NCI-H2227 treated with DMSO at 0.1 percent for 48 hours (cell line): ENCODE measurements at places on chromosomes 6 and 20.

GRCh38 chr20:56451056-56451765 lies 17.2 kb upstream of the RTF2 start:
- no peak for DNase-seq

DNA sequence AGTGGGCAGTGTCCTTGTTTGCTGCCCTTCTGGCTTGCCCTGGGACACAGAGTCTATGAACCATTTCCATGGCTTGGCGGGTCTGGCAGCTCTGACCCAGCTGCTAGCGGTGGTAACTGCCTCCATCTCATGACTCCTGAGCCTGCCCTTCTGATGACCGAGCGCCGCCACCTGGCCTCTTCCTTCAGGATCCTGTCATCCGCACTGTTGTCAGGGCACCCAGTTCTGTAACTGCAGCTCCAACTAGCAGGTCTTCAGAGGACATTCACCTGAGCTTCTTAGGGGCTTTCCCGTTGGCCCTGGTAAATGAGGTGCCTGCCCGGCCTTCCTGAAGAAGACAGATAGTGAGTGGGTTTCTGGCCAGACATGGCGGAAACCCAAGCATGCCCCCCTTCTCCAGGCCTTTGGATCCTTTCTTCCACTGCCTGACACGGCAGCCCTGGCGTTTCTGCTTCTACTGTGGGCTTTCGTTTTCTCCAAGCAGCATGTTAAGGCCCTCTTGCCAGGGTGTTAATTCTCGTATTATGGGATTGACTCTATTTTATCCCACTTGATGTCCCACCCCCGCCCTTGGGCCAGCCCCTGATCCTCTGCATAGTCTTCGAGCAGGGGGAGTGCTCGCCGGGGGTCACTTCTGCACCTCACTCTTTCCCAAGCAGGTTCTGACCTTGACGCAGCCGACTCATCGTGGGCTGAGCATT lies 24.7 kb downstream of the PACSIN1 start:
- peak; percentile 47 for DNase-seq

DNA sequence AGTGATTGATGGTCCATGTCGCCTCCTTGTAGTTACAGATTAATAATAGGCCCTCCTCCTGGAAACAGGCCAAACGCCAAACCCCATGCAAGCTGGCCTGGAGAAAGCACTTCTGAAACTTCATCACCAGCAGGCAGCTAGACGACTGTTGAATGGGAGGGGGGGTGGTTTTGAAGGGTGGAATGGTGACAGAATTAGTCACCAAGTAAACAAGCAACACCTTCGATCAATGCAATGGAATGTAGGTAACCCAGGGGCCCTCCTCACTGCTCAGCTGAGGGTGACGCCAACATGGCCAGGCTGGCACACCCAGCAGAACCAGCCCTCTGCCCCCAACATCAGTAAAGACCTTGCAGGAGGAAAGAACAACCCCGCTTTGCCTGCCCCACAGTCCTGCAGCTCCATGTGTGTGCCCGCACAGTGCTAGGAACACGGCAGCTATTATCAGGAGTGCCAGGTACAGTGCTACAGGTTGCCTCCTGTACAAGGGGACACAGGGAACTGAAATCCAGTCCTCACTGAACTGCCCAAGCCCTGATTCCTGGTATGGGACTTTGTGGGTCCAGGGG lies 2.7 kb downstream of the BCAS1 start:
- peak; percentile 46 for DNase-seq

DNA sequence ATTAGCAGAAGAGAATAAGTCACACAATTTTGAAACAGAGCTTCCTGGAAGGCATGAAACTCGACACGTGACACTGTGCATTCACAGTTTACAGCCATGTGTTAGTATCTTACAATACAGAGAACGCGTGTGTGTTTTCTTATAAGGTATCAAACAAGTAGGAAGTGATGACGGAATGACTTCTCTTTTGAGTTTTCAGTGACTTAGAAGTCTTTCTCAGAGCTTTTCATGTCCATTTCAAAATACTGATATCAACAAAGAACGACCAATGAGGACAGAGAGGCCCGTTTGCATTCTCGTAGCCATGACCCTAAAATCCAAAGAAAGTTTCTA lies 36.6 kb upstream of the DUSP22 start:
- no peak for DNase-seq

DNA sequence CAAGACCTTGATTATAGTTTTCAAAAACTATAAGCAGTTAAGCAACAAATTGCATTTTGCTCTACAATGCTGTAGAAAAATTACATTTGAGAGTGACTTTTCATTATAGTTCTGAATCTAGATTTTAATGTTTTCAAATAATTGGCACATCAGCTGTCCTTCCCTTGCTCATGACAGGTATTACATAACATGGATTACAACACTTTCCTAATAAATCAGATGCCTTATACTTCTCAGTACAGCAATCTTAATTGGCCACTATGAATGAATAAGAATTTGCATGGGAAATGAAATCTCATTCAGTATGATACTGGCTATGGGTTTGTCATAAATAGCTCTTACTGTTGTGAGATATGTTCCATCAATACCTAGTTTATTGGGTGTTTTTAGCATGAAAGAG lies 29.9 kb downstream of the HSF2 start:
- DNase-seq, result no peak

DNA sequence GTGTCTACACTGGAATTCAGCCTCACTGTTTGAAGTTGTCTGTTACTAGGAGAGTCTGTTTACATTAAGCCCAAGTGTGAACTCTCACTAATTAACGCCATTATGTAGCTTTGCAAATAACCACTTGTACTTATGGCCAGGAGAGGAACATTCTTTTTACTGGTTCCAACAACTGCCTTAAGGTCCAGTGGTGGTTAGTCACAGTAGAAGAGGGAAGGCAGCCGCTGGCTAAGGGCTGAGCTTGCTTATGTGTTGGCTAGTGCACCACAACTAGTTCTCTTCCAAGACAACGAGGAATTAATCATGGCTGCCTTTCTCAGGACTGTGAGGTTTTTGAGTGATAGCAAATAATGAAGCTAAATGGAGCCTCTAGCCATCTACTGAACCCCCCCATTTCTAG lies 14.9 kb upstream of the SLC22A23 start:
- DNase-seq, result no peak

DNA sequence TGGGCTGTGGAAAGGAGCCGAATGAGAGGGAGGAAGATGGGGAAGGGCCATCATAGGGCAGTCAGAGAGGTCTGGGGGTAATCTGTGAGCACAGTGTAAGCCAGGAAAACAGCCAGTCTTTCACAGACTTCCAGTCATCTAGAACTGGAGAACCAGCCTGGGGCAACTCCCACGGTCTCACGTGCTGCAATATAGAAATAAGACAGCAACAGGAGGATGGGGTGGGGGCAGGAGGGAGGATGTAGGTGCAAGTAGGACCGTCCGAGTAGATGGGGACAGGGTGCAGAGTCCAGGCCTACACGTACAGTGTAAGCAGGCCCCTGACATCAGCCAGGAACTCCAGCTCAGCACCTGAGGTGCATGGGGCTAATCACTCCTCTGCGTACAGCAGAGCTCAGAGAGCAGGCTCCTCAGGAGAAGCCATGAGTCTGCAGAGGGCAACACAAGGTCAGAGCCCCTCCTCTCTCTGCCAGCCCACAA lies 58.2 kb upstream of the TNFAIP3 start:
- DNase-seq, result no peak

GRCh38 chr20:11891077-11891775 lies 26.5 kb upstream of the BTBD3 start:
- peak; percentile 23 for DNase-seq

DNA sequence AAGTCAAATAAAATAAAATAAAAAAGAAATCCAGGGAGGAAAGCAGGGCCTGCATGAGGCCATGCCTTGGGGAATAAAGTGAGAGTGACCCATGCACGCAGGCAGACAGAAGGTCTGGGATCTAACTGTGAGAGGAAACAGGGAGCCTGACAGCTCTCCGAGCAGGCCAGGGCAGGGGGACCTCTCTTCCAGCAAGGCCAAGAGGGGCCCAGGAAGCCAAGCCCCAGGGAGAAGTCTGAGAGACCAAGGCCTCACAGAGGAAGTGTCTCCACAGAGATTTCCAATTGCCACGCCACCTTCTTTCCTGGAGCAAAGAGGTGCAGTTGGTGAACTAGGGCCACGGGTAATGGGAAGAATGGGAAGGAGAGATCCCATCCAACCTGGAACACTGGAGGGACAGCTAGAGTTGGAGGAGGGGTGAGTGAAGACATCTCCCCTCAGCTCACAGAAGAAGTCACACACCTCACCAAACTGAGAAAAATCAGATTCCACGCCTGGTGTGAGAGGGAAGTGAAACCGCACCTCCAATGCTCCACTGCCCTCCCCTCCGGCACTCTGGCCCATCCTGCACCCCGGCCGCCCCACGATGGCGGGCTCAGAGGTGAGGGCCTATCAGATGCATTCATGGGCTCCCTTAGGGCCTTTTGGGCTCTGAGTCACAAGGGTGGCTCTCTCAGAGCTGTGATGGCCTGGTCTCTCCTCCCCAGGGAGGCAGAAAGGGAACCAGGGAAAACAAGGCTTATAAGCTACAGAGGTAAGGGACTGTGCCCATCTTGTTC lies 25.1 kb upstream of the TAF8 start:
- DNase-seq, result no peak

GRCh38 chr6:93416571-93417420 lies 2.6 kb downstream of the EPHA7 start:
- DNase-seq, result peak; percentile 49

DNA sequence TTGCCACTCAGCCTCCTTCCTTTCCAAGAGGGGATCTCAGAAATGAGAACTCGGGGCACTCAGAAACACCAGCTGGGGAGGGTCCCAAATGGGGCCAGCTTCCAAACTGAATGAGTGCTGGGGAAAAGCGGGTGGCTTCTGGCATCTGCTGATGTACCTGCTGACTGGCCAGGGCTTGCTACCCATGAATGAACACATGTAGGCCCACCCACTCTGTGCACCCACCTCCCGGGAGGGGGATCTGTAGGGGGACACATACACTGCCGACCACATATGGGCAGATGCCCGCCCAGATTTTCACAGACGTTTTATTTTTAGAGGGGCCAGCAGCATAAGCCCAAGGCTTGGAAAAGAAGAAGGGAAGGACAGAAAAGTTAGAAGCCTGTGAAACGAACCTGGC lies 231.9 kb upstream of the RNF24 start:
- DNase-seq, result no peak

DNA sequence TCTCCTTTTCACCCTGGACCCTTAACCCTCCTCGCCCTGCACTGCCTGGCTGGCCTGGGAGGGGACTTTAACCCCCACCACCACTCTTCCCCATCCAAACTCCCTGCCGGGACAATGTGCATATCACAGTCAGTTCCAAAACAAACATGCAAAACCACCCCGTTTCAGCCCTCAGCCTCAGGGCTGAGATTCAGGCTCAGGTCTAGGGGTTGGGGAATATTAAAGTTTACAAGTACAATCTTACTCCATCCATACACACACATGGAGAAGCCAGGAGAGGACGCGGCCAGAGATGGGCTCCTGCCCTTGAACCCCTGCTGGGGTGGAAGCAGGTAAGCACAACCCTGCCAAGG lies 534 bp downstream of the KIAA1755 start:
- no peak for DNase-seq
